ENCODE measurements at places on chromosomes 4 and X.

DNA sequence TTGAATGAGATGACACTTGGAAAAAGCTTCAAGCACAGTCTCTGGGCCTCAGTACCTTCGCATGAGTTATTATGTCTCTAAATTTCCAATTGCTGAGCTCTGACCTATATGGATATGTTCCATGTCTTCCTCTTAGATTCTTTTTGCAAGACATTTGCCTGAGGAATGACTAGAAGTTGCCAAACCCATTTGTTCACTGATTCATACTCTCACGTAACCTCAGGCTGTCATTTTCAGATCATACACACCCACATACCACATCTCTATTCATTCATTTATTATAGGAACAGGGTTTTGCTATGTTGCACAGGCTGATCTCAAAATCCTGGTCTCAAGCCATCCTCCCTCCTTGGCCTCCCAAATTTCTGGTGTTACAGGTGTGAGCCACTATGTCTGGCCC, 2137.1 kb upstream of the TENM3 start:
- H3K27ac ChIP-seq: no peak overlapping the region
- H3K4me1 ChIP-seq: no peaks in the 10 kb centered on the region
- peaks cover 3% of the 10 kb centered on the region for H3K27me3 ChIP-seq
- no peak for DNase-seq
- H3K36me3 ChIP-seq: no peaks in the 10 kb centered on the region
- no peak overlapping the region for H3K4me3 ChIP-seq

- H3K4me1 ChIP-seq: no peaks in the 10 kb centered on the region
- no peak overlapping the region for H3K27ac ChIP-seq
- no peaks in the 10 kb centered on the region for H3K36me3 ChIP-seq
- no peak for DNase-seq
- H3K4me3 ChIP-seq: no peak overlapping the region
Measured at GRCh38 chr4:126595643-126596042, 1037.1 kb upstream of the INTU start.

DNA sequence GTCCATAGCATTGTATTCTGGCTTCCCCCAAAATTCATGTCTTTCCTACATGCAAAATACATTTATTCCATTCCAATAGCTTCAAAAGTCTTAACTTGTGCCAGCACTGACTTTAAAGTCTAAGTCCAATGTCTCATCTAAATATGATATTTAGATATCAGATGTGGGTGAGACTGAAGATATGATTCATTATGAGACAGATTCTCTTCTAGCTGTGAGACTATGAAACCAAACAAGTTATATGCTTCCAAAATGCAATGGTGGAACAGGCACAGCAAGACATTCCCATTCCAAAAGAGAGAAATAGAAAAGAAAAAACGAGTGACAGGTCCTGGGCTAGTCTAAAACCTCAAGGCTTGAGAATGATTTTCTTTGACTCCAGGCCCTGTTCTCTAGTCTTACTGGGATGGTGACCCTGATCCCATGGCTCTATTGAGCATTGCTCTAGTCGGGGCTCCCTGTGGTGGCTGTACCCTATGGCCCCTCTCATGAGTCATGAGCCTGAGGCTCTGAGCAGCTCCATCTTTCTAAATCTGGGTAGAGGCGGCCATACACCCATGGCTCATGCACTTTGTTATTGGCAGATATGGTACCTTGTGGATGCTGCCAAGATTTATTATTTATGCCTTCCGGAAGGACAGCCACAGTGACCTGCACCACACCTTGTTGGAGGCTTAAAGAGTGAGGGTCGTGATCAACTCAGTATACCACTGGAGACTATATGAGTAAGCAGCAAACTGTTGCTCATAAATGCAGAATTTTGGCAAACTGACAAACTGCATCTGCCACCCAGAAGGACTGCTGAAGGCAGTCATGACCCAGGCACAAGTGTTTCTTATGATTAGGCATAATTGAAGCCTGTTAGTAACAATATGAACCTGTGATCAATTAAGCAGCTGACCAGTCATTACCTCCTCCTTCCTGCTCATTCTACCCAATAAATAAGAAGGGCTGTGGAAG, 38.5 kb upstream of the BOD1L1 start:
- no peak for DNase-seq
- H3K27me3 ChIP-seq: peaks cover 6% of the 10 kb centered on the region
- H3K36me3 ChIP-seq: no peaks in the 10 kb centered on the region
- H3K4me3 ChIP-seq: no peak overlapping the region

GRCh38 chr4:96136056-96136455, 296.2 kb downstream of the PDHA2 start:
- H3K36me3 ChIP-seq: no peaks in the 10 kb centered on the region
- no peak for DNase-seq
- H3K4me3 ChIP-seq: no peak overlapping the region
- H3K27me3 ChIP-seq: no peaks in the 10 kb centered on the region

DNA sequence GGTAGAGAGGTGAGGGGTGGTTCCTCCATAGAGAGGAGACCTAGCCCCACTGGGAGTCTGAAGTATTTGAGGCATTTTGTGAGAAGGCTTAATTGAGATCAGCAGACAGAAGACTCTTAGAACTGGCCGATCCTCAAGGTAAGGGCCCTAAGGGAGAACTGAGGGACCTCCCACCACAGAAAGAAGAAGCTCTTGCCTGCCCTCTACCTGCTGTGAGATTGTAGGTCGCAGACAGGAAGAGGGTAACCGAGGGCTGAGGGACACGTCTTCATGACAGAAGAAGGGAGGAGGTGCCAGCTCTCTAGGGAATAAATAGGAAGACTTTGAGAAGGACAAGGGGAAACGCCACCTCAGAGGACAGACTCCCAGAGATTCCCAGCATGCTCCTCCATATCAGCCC, 24.1 kb upstream of the MAGEC1 start:
- no peaks in the 10 kb centered on the region for H3K36me3 ChIP-seq
- H3K4me3 ChIP-seq: no peak overlapping the region
- no peak overlapping the region for H3K27ac ChIP-seq
- no peaks in the 10 kb centered on the region for H3K27me3 ChIP-seq

DNA sequence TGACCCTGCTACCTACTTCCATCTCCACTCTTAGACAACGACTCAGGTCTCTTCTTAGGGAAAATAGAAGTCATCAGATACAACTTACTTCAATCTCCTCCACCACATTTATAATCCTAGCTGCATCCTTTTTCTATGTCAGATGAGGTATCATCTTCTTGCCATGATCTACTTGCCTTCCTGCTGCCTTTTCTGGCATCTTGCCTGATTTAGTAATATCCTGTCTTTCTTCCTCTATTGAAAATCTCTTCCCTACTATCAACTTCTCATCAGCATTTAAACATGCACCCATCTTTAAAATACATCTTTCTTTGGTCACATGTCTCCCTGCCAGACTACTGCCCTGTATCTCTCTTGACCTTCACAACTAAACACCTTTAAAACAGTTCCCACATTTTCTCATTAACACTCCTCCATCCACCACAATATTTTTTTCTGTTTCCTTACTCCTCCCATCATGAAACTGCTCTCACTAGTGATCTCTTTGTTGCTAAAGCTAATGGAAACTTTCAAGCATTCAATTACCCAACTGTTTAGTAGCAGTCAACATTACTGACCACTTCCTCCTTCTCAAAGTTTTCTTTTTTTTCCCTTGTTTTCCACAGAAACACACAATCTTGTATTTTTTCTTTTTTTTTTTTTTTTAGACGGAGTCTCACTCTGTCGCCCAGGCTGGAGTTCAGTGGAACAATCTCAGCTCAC, 100.8 kb upstream of the CXorf66 start:
- no peaks in the 10 kb centered on the region for H3K27me3 ChIP-seq
- H3K36me3 ChIP-seq: no peaks in the 10 kb centered on the region
- no peak overlapping the region for H3K27ac ChIP-seq
- no peaks in the 10 kb centered on the region for H3K4me1 ChIP-seq

DNA sequence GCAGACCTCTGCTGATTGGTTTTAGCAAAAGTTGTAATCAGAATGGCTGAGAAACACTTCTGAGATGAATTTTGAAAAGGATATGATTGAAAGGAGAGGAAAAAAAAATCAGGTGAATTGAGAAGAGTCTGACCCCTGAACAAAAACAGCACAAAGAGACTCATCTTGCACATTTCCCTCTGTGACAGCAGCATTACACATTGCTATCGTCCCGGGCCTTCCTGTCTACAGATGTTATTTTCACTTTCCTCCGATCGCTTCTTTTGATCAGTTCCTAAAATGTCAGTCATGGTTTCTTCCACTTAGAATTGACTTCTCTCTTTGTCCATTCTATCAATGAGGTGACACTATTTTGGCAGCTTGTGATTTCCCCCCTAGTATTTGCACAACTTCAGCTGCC, 262.6 kb downstream of the GPC3 start:
- no peak for DNase-seq
- no peak overlapping the region for H3K27ac ChIP-seq
- H3K36me3 ChIP-seq: no peaks in the 10 kb centered on the region
- H3K27me3 ChIP-seq: no peaks in the 10 kb centered on the region

DNA sequence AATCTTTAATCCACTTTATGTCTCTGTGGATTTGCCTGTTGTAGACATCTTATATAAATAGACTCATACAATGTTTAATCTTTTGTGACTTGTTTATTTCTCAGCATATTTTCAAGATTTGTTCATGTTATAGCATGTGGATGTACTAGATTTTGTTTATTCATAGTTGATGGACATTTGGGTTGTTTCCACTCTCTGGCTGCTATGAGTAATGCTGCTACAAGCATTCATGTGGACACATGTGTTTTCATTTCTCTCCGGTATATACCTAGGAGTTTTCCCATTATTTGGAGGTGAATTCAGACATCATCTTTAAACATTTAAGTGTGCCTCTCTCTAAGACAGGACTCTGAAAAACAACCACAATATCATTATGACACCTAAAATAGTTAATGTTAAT, 2.3 kb downstream of the IKBKG start:
- peaks cover under 1% of the 10 kb centered on the region for H3K36me3 ChIP-seq
- no peaks in the 10 kb centered on the region for H3K27me3 ChIP-seq
- peak overlapping the region; percentile 21 for H3K4me3 ChIP-seq
- no peak for DNase-seq

DNA sequence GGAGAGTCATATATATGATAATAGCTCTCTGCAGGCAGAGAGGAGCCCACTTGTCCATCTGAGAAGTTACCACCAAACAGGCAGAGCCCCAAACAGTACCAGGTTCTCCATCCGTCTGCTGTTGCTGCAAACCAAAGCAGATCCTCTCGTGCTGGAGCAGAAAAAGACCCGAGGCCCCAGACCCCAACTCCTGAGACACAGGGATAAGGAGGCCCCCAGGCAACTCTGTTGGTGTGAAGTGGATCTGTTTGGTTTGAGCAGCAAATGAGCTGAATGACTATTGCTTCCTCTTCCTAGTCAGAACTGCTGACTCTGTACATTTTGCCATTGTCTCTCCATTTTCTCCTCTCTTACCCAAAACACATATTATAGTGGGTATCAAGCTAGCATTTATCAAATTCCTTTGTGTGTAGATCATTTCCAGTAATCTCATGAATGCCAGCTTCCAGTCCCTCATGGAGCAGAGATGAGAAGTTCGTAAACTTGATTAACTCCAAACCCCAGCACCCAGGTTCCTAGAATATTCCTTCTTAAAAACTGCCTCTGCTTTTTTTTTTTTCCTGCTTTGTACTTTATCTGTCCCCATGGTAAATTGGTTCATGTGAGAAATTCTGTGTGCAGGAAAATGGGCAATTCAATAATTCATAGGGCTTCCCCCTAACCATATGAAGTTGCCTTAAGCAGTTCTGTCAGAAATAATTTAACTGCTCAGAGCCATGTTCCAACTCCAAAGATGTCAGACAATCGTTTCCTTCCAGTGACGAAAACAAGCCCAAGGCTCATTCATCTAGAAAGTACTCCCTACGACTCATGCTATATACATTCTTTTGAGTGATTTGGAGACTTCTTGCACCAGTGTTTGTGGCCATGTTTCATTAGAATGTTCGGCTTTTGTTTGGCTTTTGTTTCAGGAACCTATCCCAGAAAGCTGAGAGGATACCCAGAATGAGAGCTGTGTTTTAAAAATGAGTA, 98.6 kb upstream of the ATXN3L start:
- H3K27me3 ChIP-seq: no peaks in the 10 kb centered on the region
- H3K27ac ChIP-seq: peak overlapping the region; percentile 58

DNA sequence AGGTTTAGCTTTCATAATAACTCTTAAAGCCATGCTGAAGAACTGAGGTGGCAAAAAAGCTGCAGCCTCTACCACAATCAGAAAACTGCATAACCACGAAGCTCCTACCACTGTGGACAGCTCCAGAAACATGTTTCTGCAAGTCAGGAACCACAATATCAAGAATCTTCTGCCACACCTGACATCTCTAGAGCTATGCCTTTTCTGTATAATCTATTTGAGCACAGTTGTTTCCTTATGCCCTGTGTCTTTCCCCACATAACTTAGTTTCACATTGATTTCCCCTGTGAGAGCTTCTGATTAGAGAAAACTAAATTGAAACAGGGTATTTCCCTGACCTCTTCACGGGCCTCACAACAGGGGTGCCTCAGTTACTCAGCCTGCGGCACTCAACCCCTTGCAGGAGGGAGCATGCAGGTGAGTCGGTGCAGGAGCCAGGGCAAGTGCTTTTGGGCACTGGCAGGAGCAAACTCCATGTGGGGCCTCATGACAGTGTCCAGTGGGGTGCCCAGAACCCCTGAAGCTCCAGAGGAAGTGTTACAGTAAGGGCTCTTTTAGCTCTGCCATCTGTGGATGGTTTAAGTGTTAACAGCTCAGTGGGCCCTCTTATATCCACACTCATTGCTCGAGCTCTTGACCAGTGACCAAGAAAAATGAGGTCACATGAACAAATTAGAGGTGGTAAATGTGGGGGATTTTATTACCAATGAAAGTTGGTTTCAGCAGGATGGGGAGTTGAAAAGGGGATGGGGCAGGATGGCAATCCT, 132.8 kb upstream of the BMP3 start:
- H3K27me3 ChIP-seq: no peaks in the 10 kb centered on the region
- no peak overlapping the region for H3K27ac ChIP-seq
- DNase-seq: no peak
- no peaks in the 10 kb centered on the region for H3K36me3 ChIP-seq
- H3K4me1 ChIP-seq: no peaks in the 10 kb centered on the region

DNA sequence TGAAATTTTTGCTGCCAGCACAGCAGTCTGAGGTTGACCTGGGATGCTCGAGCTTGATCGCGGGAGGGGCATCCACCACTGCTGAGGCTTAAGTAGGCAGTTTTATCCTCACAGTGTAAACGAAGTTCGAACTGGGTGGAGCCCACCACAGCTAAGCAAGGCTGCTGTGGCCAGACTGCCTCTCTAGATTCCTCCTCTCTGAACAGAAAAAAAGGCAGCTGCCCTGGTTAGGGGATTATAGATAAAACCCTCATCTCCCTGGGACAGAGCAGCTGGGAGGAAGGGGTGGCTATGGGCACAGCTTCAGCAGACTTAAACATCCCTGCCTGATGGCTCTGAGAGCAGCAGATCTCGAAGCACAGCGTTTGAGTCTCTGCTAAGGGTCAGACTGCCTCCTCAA, 314.6 kb downstream of the STPG2 start:
- no peaks in the 10 kb centered on the region for H3K36me3 ChIP-seq
- no peaks in the 10 kb centered on the region for H3K4me1 ChIP-seq
- H3K27me3 ChIP-seq: no peaks in the 10 kb centered on the region
- no peak for DNase-seq
- H3K27ac ChIP-seq: no peak overlapping the region

- no peak overlapping the region for H3K4me3 ChIP-seq
- H3K27me3 ChIP-seq: no peaks in the 10 kb centered on the region
- DNase-seq: no peak
- no peak overlapping the region for H3K27ac ChIP-seq
- H3K4me1 ChIP-seq: peaks cover 25% of the 10 kb centered on the region
Measured at GRCh38 chr4:11446155-11446811, 17.6 kb upstream of the HS3ST1 start.

- H3K4me1 ChIP-seq: peaks cover 26% of the 10 kb centered on the region
- no peak overlapping the region for H3K4me3 ChIP-seq
- H3K27me3 ChIP-seq: no peaks in the 10 kb centered on the region
- no peak overlapping the region for H3K27ac ChIP-seq
Measured at GRCh38 chrX:148541584-148541940, 41.1 kb downstream of the AFF2 start.
